Right lobe of liver (tissue), 6 donors: ENCODE measurements at places on chromosomes 11 and 22. TPM values are rescaled to one million over a fixed set of nuclear protein-coding genes. Genes with fewer than 3 reads are reported as not detected.

Gene RTN4RL2
- total RNA-seq: 16.9 TPM

Gene AGBL2
- total RNA-seq: 1.6 TPM

GRCh38 chr22:43173566-43173965, 13.4 kb downstream of the TTLL12 start:
- DNase-seq: no peak

- no peak for DNase-seq
Measured at GRCh38 chr22:35568751-35569739, 28.4 kb downstream of the RASD2 start.

- peak; percentile 30 for DNase-seq
Measured at GRCh38 chr11:2528301-2529050, 83.7 kb downstream of the KCNQ1 start.

DNA sequence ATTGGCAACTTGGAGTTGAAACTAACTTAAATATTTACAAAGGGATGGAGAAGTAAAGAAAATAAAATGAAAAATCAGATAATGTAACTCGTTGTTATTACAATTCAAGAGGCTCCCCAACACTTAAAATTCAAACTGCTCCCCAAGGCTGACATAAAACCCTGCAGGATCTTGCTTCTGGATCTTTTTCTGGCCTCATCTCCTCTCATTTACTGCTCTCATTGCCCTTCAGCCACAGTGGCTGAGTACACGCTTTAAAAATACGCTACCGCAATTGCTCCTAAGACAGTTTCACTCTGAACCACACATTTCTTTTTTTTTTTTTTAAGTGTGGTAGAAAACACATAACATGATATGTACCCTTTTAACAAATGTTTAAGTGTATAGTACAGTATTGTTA, 718.1 kb upstream of the ANO3 start:
- DNase-seq: no peak
